ENCODE measurements at places on chromosomes 1 and 21.
A peak's percentile ranks its signal among the peaks of the same experiment; 100 is the strongest.

GRCh38 chr21:36478207-36478701, 1.7 kb downstream of the CLDN14 start:
- no peak for DNase-seq

GRCh38 chr1:53258216-53258615, 19.9 kb upstream of the MAGOH start:
- no peak for DNase-seq

DNA sequence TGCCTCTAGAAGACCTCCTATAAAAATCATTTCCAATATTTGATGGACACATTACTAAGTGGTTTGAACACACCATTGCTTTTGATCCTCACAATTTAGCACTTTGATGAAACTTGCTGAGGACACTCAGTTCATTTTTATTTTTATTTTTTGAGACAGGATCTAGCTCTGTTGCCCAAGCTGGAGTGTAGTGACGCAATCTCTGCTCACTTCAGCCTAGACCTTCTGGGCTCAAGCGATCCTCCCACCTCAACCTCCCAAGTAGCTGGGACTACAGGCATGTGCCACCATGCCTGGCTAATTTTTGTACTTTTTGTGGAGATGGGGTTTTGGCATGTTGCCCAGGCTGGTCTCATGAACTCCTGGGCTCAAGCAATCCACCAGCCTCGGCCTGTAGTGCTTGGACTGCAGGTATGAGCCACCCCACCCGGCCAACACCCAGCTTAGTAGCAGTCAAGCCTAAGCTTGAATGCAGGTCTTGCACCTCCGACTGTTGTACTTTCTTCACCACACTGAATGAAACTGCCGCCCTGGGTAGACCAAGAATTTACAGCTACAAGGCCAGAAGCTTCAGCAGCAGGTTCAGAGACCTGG, 24.8 kb upstream of the ATP2B4 start:
- DNase-seq = no peak

GRCh38 chr1:54812801-54813484, 11.8 kb upstream of the TTC22 start:
- no peak for DNase-seq

- peak; percentile 3 for DNase-seq
Measured at GRCh38 chr1:111161843-111162487, 21.9 kb downstream of the CEPT1 start.

- no peak for DNase-seq
Measured at GRCh38 chr21:25960402-25960801, 210.2 kb downstream of the APP start.

DNA sequence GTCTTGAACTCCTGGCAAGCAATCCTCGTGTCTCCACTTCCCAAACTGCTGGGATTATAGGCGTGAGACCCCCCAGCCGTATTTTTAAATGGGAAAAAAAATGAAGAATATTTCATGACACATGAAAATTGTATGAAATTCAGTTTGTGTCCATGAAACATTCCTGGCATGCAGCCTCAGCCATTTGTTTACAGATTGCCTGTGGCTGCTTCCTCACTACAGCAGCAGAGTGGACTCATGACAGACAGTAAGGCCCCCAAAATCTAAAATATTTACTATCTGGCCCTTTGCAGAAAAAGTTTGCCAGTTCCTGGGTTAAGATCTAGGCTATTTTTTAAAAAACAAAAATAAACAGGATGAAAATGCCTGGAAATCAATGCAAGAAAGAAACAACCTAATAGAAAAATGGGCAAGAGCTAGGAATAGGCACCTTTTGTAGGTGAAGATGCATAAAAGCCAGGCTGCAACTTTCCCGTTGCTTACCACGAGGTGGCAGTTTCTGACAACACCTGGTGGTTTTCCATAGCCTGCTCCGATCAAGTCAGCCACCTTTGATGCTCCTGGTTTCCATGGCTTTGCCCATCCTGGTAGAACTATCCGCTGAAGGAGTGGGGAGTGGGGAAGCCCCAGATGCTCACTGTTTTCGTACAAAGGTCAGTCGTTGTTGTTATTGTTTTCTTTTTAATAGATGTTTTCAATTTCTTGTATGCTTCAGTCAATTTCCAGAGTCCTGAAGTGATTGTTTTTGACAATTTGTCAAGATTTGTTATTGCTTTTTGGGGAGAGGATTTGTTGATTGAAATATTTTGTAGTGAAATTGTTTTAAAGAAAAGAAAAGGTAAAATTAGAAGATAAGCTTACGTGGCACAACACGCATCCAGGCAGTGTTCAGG, 24.3 kb downstream of the UBE2Q1 start:
- DNase-seq = peak; percentile 55
